ENCODE measurements at places on chromosomes 6 and 20.

DNA sequence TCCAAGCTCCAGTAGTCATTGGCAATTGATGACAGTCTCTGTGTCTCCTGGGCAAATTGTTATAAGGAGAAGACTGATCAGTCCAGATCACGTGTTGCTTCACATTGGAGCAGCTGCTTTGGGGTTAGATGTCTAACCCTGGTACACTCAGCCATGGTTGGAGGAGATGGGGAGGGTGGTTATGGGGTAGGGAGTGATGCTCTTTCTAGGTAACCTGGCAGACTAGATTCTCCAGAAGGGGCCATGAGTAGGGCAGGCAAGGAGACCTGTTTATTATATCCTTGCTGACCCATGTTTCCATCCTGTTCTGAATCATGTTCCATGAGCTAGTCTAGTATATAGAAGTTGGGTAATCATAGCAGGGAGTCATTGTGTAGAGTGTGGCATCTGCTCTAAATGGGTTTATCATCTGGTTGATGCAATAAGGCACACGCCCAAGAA is 50.8 kb upstream of the BACH2 start:
- DNase-seq, result no peak

DNA sequence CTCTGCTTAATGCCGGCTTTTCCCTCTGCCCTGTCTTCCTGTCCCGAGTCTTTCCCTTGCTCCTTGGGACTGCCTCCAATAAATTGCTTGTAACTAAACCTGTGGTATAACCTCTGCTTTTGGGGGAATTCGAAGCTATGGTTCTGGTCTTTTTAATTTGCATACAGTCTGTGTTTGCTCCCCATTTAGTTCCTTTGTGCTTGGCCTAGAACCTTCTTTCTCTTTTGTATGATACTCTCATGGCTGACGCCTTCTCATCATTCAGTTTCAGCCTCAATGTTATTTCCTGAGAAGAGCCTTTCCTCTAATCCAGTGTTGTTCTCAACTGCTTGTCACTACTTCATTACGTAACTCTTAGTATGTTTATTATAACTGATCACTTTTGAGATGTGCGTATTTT is 248.0 kb downstream of the PHF3 start:
- no peak for DNase-seq

GRCh38 chr6:165090242-165090641 is 219.2 kb downstream of the C6orf118 start:
- DNase-seq, result no peak

DNA sequence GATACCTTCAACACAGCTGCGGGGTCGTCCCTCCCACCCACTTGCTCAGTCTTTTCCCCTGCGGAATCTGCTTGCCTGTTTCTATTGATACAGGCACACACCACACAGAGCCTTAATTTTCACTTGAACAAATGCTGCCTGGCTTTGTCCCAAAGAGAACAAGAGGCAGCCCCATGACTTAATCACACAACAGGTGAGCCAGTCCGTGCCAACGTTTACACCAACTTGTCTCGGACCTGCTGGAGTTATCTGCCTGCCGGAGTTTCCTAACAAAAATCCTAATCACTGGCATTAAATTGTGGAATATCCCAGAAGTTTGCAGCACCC is 186.8 kb upstream of the RREB1 start:
- no peak for DNase-seq

DNA sequence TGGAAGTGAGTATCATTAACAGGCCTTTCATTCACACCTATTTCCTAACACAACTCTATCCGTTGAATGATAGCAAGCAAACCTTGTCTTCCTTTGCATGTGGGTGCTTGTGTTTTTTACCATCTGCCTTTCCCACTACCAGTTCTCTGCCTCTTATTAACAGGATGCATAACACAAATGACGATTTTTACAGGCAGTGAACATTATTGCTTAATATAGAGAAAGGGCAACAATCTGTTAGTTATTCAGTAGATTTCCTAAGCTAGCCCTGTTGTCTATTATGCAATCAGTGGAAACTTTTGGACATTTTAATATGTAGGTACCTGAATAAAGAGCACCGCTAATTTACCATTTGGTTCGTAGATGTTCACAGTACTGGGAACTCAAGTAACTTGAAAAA is 348.8 kb upstream of the PLCB4 start:
- no peak for DNase-seq
